ENCODE measurements at places on chromosomes 3 and 15.

DNA sequence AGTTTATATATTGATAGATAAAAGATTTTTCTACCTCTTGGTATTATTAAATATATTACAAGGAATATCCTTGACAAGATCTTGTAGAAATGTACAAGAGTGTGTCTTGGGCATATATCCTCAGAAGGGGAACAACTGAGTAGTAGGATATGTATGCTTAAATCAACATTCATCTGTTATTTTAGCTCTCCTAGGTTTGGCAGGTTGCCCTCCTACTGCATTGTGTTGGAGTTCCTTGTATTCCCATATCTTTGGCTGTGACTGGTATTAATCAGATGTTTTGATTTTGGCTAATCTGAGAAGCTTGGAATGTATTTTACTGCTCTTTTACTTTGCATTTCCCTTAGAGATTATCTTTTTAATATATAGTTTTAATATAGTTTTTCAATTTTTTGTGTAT, 4.6 kb downstream of the MYRIP start:
- no peak for DNase-seq

- peak; percentile 40 for DNase-seq
Measured at GRCh38 chr3:146313746-146314111, 62.8 kb upstream of the PLSCR4 start.

- no peak for DNase-seq
Measured at GRCh38 chr3:55480911-55481743, 6.0 kb downstream of the WNT5A start.

DNA sequence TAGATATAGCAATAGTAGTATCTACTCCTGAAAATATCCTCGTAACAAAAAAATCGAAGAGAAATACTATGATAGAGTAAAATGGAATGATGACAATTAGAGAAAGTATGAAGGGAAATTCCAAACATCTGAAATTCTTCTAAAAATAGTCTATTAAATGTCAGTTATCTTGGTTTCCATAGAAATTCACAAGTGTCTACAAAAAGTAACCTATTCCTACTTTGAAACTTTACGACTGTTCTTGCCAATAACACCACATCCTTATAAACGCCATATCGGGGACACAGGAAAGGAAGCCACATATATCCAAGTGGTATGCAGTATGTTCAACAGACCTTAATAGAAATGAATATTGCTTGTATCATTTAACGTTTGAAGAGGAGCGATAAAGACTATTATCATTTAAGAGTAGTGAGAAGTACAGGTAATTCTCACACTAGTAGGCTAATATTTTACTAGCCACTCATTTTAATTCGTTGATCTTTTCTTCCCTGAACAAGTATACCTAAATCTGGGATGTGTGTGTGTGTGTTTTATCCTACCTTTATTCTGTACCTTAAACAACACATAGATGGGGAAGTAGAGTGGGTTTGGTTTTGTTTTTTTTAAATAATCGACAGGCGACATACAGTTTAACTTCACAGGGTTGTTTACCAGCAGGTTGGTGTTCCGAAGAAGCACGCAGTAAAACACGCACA, 1.2 kb downstream of the GPR176 start:
- no peak for DNase-seq

- DNase-seq = no peak
Measured at GRCh38 chr3:100537646-100538338, 45.4 kb downstream of the TMEM45A start.

DNA sequence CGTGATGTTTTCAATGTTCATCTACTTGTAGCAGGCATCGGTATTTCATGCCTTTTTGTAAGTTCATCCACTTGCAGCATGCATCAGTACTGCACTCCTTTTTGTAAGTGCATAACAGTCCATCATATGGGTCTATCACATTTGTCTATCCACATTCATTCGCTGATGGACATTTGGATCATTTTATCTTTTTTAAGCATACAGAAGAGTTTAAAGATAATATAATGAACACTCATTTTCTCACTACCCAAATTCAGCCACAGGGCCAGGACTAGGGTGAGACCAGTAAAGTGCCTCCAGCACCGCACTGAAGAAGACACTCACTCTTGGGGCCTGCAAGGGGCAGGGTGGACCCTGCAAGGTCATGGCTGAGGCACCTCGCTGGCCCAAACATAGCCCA, 309.6 kb downstream of the UACA start:
- DNase-seq = no peak

DNA sequence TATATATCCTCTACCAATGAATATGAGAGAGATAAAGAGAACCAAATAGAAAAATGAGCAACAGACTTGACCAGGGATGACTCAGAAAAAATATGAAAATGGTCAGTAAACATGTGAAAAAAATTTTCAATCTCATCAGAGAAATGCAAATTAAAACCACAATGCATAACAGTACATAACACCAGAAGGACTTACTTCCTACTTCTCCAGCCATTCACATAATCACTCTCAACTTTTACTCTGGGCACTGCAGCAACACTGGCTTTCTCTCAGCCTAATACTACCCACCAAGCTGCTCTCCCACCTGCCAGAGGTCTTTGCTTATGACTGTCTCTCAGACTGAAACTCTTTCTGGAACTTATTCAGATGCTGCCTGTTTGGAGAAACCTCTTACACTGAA, 49.4 kb downstream of the DPH6 start:
- DNase-seq = no peak

- DNase-seq = no peak
Measured at GRCh38 chr3:126454025-126454424, 21.7 kb downstream of the ZXDC start.

GRCh38 chr3:196339044-196339443, 856 bp upstream of the TM4SF19 start:
- no peak for DNase-seq

DNA sequence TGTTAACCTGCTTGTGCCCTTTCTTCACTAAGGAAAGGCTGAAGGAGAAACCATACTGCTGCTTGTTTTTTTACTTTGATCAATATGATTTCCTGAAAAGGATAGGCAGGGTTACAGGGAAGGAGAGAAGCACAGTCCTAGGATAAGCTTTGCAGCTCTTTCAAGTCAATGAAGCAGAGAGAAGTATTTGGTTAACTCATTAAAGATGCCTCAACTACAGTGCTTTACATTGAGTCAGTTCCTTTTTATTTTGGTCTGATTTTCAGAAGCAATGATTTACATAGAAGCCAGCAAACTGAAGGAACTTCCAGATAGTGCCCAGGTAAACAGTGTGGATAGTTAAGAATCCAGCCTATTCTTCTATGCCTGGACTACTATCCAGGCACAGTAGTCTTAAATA, 64.8 kb downstream of the ARIH1 start:
- no peak for DNase-seq

- no peak for DNase-seq
Measured at GRCh38 chr3:94158512-94158911, 95.7 kb downstream of the NSUN3 start.

GRCh38 chr15:81244306-81244705, 47.6 kb downstream of the IL16 start:
- no peak for DNase-seq

GRCh38 chr15:71330638-71331162, 215.4 kb downstream of the THSD4 start:
- no peak for DNase-seq

DNA sequence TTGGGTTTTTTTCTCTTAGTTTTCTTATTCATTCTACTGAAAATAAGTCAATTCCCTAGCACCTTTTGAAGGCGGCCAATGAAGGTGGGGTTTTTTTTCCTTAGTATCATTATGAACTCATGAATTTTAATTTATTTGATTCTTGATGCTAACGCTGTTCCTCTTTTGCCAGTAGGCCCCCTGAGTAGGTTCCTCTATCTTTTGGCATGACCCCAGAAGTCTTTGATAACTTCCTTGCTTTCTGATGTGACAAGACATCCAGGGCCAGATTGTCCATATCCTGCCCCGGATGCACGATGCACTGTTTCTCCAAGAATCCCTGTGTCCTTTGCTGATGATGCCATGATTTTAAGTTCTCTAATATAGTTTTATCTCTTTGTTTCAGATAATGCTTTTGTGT, 20.6 kb downstream of the LRRK1 start:
- no peak for DNase-seq
